ENCODE measurements at places on chromosomes 11 and 22.
A peak's percentile ranks its signal among the peaks of the same experiment; 100 is the strongest.

DNA sequence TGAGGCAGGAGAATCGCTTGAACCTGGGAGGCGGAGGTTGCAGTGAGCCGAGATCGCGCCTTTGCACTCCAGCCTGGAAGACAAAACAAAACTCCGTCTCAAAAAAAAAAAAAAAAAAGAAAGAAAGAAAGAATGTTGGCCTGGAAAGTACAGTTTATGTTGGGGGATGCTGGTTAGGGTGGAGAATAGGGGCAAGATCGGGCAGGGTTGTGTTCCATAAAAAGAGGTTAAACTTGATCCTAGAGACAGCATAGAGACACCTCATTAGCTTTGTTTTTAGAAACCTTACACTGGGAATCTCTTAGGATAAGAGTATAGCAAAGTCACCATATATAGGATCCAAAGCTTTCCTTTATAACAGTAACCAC lies 1.9 kb upstream of the FTH1 start:
- no peak for DNase-seq

- DNase-seq: no peak
These were observed 16.7 kb downstream of the RIBC2 start for GRCh38 chr22:45429981-45430775.

DNA sequence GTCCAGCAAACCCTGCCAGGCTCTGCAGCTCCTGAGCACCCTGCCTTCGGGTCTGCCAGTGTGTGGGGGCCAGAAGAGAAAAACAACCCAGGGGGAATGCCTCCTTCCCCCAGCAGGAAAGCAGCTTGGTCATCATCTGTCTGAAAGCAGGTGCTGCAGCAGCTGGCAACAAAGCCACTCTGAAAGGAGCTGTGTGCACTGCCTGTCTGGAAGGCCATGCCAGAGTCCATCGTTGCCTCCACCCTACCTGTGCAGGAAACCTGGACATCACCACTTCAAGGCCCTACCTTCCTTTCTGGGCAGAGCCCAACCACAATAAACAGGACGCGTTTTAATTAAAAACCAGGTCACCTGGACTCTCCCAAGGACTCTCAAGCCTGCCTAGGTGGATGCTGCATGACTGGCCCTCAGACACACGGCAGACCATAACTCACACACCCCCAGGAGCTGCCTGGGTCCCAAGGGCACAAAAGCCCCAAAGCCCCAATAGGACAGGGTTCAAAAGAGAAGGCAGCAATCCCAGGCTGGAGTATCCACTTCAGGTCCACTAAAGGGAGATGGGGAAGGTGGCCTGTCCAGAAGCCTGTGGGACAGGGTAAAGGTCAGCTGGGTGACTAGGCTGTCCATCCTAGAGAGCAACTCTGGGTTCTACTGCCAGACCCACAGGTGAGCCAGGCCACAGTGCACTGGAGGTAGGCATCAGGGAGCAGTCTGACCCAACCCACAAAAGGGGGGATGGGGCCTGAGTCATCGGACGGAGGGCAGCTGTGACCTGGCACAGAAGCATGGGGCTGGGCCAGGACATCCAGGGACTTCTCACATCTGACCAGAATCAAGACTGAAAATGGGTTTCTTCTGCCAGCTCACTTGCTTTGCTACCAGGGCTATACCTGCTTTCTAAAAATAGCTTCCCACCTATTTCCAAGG lies 6.1 kb downstream of the GNB1L start:
- peak; percentile 53 for DNase-seq

DNA sequence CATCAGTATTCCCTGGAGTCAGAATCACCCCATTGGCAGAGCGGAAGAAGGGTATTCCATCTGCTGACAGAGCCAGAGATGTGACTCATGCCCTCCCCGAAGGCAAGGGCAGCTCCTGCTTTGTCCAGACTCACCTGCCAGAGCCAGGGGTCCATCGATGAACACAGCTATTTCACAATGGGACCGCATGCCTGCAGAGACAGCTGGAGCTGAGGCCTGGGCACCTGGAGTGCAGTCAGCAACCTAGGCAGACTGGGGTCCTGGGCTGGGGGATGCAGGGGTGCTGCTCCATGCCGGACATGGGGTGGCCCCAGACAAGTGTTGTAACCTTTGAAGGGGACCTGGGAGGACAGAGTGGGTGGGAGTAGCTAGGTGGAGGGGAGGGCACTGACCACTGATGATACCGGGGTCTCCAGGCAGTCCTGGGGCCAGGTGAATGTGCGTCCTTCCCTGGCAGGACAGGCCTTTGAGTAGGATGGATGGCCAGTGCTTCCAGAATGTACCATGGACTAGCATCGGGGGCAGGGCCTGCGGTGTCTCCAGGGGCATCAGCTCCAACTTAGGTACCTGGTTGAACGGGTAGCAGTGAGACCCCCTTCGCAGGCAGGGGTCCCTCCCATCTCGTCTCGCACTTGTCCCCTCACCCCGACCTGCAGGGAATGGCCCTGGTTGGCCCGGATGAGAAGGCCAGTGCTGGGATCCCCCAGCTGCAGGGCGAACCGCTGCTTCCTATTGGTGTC lies 1.7 kb downstream of the TRPT1 start:
- no peak for DNase-seq

DNA sequence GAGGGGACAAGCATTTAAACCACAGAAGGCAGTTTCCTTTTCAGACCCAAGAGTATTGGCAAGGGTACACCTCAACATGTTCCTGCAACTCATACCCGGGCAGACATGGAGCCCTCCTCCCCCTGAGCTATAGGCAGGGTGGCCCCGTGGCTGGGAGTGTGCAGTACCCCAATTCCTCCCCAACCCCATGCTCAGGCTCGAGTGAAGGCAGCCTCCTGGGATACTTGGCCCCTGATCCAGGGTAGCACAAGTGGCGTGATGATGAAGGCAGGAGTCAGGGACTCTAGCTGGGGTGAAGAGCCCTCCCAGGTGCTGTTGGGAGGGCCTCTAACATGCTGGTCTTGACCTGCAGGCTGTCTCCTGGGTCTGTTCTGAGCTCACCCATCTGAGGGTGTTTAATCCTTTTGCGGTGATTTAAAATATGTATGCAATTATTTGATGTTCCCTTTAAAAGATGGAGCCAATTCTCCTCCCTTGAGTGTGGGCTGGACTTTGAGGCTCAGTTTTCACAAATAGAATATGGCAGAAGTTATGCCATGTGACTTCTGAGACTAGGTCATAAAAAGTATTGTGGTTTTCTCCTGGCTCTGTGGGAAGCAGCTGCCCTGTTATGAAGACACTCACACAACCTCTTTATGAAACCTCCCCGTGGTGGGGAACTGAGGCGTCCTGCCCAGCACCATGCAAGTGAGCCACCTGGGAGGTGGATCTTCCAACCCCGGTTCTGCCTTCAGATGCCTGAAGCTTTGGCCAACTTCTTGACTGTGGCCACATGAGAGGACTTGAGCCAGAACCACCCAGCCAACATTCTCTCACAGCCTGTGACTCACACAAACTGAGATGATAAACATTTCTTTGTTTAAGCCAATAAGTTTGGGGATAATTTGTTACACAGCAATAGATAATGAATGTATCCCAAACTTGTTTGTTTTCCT lies 54.7 kb upstream of the NECTIN1 start:
- DNase-seq: no peak

- DNase-seq: no peak
These were observed 7.5 kb downstream of the ELMOD1 start for GRCh38 chr11:107598225-107599139.

- peak; percentile 27 for DNase-seq
These were observed 13.6 kb downstream of the MRPL21 start for GRCh38 chr11:68889948-68890446.

- DNase-seq: no peak
These were observed 22.8 kb downstream of the PICALM start for GRCh38 chr11:86046116-86046515.

- no peak for DNase-seq
These were observed 59.1 kb upstream of the SCUBE2 start for GRCh38 chr11:9150501-9150900.

DNA sequence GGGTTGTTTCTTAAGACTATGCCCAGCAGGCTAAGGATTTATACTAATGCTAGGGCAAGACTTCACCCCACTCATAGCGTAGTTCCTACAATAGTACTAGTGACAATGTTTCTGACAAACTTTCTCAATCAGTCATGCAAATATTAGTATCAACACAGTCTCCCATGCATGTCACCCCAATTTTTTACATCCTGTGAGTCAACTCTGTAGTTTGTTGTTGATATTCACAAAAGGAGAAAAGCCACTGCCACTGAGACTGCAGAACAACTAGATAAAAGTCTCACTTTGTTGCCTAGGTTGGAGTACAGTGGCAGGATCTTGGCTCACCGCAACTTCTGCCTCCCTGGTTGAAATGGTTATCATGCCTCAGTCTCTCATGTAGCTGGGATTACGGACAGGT lies 155.2 kb downstream of the RBFOX2 start:
- no peak for DNase-seq

DNA sequence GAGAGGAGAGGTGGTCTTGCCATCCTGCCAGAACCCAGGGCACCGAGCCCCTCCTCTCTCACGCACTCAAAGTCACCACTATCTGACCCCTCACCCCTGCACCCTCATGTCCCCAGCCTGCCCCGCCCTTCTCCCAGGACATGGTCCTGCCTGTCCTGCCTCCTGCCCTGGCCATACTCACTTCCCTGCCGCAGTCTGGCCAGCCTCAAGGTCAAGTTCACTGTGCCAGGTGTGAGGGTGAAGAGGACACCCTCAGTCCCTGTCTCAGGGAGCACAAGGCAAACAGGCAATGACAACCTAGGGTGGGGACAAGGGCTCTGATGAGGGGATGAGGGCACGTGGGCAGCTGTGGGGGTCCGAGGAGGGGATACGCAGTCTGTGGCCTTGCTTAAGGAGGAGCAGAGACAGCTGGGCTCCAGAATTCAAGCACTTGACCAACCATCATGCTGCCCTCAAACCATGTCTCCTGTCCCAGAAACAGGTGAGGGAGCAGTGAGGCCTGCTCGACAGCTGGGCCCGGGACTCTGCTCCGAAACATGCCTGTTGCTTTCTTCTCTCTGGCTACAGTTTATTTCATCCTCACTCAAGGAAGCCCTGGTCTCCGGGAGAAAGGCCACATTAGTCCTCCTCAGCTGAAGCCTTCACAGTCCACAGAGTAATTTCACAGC lies 36.6 kb downstream of the PDGFB start:
- DNase-seq: no peak

DNA sequence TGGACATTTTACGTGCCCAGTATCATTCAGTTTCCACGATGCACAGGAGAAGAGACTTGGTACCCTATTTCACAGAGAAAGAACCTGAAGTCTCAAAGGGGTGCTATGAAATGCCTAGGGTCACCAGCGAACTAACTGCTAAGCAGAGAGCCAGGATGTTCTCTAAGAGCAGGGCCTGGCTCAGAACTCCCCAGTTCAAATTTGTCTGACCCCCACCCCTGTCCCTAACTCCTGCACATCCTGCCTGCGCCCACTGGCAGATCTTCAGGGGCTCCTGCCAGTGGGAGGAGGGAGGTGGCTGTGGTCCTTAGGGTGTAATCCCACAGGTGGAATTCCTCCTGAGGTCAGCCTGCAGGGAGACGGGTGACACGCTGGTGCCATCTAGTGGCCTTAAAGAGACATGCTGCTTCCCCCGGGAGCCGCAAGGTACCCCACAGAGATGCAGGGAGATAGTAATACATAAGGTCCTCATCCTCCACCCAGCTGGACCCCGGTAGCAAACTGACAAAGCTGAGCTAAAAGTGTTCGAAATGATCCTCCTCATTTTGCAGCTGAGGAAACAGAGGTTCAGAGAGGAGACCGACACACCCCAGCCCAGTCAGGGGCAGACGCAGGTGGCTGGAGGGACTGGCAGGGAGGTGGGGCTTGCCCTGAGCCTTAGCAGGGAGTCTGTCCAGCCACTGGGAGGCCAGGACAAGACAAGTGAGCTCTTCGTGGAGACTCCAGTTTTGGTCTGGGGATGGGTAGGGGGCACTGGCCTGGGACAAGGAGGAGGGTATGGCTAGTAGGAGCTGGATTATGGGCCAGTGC lies 34.1 kb downstream of the MB start:
- peak; percentile 51 for DNase-seq

DNA sequence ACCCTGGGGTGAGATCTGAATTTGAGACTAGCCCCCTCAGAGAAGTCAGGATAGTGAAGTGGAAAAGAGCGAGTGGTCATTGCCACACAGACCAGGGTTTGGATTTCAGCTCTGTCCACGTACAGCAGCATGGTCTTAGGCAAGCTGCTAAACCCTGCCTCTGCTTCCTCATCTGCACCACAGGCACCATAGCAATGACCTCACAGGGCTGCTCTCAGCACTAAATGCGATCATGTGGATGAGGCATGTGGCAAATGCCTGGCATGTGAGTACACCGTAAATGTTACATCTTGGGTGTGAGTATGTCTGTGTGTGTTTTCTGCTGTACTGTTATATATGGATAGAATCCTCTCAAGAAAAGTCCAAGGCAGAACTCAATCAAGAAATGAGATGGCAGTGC lies 15.8 kb downstream of the NAV2 start:
- DNase-seq: no peak

GRCh38 chr22:36687516-36687915 lies 16.0 kb downstream of the CACNG2 start:
- DNase-seq: no peak

- no peak for DNase-seq
These were observed 377.4 kb downstream of the DYNC2H1 start for GRCh38 chr11:103486604-103487003.

GRCh38 chr11:96524475-96524874 lies 134.7 kb downstream of the JRKL start:
- DNase-seq: no peak

GRCh38 chr11:2950825-2951224 lies 21.6 kb upstream of the PHLDA2 start:
- no peak for DNase-seq

DNA sequence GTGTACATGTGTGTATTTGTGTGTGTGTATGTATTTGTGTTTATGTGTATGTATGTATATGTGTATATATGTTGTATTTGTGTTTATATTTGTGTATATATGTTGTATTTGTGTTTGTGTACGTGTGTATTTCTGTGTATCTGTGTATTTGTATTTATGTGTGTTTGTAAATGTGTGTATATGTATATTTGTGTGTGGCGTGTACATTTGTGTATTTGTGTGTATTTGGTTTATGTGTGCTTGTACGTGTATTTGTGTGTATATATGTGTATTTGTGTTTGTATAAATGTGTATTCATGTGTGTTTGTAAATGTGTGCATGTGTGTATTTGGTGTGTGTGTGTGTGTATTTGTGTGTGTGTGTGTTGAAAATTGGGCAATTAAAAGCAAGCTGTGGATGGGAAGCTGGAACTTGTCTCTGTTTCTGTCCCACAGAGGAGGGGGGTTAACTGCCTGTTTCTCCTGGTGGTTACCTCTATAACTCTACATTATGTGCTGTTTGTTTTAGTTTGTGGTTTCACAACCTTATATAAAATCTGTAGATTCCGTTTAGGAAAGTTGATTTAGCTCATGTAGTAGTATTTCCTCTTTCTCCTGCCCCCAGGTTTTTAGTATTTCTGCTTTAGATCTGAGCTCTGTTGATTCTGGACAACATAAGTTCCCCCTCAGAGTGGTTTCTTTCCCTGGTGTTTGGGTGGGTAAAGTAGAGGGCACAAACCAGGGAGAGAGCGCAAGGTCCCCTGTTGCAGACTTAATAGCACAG lies 28.9 kb downstream of the AP2A2 start:
- no peak for DNase-seq

GRCh38 chr11:90465553-90465952 lies 242.7 kb upstream of the CHORDC1 start:
- DNase-seq: no peak
